ENCODE measurements at places on chromosomes 6 and 20.

DNA sequence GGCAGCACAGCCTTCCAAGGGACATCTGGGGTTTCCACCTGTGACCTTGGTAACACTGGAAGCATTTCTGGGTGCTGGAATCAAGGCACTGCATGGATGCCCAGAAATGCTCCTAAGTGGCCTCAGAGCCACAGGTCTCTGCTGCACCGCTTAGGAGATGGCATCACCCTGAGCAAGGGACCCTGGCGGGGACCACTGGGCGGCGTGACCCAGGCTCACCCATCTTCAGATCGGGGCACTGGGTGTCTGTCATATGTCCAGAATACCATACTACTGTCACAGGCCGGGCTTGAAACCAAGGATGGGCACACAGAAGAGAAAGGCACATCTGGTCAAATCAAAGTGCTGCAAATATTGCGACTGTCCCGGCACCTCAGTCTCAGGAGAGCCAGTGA is 45.9 kb downstream of the SSR1 start:
- no peak for DNase-seq

DNA sequence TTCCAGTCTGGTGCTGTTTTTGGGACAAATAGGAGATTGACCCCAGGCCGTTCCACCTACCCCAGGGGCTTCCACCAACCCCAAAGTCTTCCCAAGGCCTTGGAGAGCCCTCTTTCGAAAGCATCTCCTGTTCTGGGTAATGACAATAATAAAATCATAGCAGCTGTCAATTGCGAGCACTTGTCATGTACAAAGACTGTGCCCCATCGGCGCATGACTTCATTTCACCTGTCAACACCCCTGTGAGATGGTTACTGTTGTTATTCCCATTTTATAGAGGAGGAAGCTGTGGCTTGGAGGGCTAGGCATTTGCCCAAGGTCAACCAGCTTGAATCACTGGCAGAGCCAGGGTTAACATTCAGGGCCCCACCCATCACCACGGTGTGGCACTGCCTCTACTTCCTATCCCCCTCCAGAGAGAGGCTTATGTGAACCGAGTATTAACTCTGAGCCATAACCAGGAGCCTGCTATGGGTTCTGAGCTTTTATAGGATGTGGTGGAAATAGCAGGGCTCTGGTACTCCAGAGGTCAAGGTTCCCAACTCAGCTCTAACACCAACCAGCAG is 51.2 kb downstream of the HNF4A start:
- no peak for DNase-seq

DNA sequence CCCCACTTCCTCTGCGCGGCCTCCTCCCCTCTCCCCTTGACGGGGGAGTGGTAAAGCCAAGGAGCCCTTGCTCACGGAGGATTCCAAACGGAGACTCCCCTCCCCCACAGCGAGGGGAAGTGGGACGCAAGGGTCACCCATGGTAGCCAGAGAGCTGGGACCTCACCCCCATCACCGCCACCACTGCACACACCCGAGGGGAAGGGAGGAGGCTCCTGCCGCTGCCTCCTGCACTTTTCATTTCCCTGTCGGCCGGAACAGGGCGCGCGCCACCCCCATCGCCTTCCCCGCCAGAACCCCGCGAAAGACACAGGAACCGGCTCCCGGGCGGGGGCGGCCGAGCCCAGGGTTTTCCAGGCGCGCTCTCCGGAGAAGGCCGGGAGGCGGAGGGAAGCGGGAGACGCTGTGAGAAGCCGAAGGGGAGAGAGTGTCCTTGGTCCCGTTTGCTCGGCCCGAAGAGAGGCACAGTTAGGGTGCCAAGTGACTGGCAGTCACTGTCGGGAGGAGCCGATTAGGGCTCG is 789 bp downstream of the CCND3 start:
- DNase-seq, result peak; percentile 47

- DNase-seq, result no peak
Observed at GRCh38 chr6:110018486-110018885, 40.4 kb downstream of the GPR6 start.
